ENCODE measurements at places on chromosomes 6 and 20.

DNA sequence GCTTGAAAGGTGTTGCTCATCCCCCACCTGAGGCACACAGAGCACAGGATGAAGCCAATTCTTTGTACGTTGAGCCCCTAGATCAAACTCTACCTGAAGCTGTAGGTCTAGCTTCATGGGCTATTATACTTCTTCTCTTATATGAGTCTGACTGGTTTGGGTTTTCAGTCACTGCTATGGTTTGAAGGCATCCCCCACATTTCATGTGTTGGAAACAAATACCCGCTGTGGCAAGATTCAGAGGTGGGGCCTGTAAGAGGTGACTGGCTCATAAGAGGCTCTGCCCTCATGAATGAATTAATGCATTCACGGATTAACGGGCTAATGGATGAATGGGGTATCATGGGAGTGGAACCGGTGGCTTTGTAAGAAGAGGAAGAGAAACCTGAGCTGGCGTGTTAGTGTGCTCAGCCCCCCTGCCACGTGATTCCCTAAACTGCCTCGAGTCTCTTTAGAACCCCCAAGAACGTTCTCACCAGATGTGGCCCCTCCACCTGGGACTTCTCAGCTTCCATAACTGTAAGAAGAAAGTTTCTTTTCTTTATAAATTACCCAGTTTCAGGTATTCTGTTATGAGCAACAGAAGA lies 39.2 kb downstream of the PREX1 start:
- H3K4me3 ChIP-seq, result peak overlapping the region; percentile 25
- DNase-seq, result no peak
- H3K4me1 ChIP-seq, result peaks cover 72% of the 10 kb centered on the region
- no peak overlapping the region for H3K27ac ChIP-seq

- no peaks in the 10 kb centered on the region for H3K36me3 ChIP-seq
- peak overlapping the region; percentile 55 for H3K27ac ChIP-seq
- no peak for DNase-seq
- no peaks in the 10 kb centered on the region for H3K27me3 ChIP-seq
- no peaks in the 10 kb centered on the region for H3K4me1 ChIP-seq
Observed at GRCh38 chr20:22502731-22503191, 81.6 kb downstream of the FOXA2 start.

DNA sequence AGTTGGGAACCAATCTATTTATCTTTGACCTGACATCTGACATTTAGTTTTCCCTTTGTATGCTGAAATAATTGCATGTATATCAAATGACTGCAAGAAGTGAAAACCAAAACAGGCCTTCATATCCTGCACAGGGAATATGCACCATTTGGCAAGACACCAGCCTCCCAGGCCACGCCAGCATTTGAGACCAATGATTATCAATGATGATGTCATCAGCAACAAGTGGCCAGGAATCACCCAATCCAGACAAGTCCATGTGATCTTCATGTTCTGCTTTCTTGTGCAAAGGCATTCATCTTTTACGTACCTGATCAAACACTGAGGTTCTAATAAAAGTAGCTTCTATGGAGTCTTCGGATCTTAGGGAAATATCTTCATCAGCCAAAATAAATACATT lies 107.4 kb upstream of the TENT5A start:
- DNase-seq, result no peak
- H3K27me3 ChIP-seq, result no peaks in the 10 kb centered on the region
- H3K4me3 ChIP-seq, result no peak overlapping the region
- no peaks in the 10 kb centered on the region for H3K4me1 ChIP-seq
- no peak overlapping the region for H3K27ac ChIP-seq
- H3K36me3 ChIP-seq, result no peaks in the 10 kb centered on the region

DNA sequence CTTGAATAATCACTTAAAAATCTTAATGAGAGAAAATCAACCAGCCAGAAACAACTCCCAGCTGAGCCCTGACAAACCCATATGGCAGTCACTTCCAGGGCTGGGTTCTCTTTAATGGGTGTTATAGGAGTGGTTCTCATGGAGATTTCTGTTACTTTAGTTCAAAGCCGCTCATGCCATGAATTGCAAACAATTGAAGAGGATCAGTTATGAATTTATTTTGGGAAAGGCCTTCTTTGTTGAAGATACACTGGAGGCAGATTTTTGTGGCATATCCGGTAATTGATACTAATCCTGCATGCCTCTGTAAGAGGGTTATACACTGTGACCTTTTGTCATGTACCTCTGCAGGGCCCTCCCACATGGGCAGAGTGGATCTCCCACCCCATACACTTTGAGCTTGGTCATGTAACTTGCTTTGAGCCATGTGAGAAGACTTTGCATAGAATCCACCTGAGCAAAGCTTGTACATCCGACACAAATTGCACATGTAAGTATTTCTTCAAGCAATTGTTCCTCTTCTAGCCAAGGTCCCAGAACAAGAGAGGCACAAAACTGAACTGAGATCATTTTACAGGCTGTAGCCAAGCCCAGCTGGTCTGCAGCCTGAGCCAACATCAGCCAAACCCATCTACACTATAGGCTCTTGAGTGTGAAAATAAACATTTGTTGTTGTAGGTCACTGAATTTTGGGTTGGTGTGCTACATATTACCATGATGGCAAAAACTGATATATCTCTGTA lies 492.3 kb downstream of the PREX1 start:
- H3K27ac ChIP-seq, result no peak overlapping the region
- no peaks in the 10 kb centered on the region for H3K36me3 ChIP-seq
- no peaks in the 10 kb centered on the region for H3K4me1 ChIP-seq
- DNase-seq, result no peak
- H3K4me3 ChIP-seq, result no peak overlapping the region

GRCh38 chr6:158009114-158009891 lies 27.6 kb downstream of the SYNJ2 start:
- peak overlapping the region; percentile 55 for H3K4me3 ChIP-seq
- H3K27me3 ChIP-seq, result no peaks in the 10 kb centered on the region
- peaks cover 46% of the 10 kb centered on the region for H3K4me1 ChIP-seq
- no peaks in the 10 kb centered on the region for H3K36me3 ChIP-seq
- no peak for DNase-seq
- H3K27ac ChIP-seq, result no peak overlapping the region

- DNase-seq, result no peak
- no peak overlapping the region for H3K27ac ChIP-seq
- peaks cover 10% of the 10 kb centered on the region for H3K36me3 ChIP-seq
Observed at GRCh38 chr6:24517659-24518543, 23.1 kb downstream of the ALDH5A1 start.

DNA sequence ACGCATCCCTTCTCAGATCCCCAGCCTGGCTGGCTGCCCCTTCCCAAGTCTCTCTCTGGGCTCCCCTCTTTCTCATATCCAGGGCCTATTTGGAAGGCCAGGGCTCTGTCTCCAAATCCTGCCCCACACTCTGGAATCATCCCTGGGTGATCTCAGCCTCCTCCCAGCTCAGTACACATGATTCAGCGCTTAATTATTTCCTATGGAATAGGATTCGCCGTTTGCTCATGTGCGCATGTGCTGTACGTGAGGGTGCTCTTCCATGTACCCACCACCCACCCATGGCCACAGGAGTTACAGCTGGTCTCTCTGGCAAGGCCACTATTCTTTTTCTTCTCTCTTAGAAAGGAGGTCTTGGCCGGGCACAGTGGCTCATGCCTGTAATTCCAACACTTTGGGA lies 81.7 kb upstream of the FOXP4 start:
- H3K36me3 ChIP-seq, result no peaks in the 10 kb centered on the region
- H3K27me3 ChIP-seq, result peaks cover 75% of the 10 kb centered on the region
- DNase-seq, result no peak
- no peak overlapping the region for H3K27ac ChIP-seq
- H3K4me3 ChIP-seq, result no peak overlapping the region

DNA sequence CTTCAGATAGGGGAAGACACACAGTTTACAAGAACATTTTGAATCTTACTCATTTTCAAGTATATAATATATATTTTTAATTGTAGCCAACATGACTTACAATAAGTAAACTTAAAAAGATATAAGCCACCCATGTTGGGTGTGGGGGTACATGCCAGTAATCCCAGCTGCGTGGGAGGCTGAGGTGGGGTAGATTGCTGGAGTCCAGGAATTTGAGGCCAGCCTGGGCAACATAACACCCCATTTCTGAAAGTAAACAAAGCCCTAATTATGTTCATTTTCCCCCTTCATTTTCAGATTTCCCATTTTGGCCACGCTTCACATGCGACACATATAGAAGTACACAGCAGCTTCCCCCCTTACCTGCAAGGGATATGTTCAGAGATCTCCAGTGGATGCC lies 30.5 kb downstream of the SERPINB6 start:
- peaks cover 14% of the 10 kb centered on the region for H3K36me3 ChIP-seq
- H3K4me3 ChIP-seq, result peak overlapping the region; percentile 81
- H3K4me1 ChIP-seq, result peaks cover 54% of the 10 kb centered on the region
- H3K27me3 ChIP-seq, result no peaks in the 10 kb centered on the region
- H3K27ac ChIP-seq, result peak overlapping the region; percentile 91
- DNase-seq, result no peak

- H3K4me1 ChIP-seq, result no peaks in the 10 kb centered on the region
- H3K4me3 ChIP-seq, result no peak overlapping the region
- no peak for DNase-seq
Observed at GRCh38 chr6:134340179-134340975, 22.5 kb upstream of the SGK1 start.

- H3K4me1 ChIP-seq, result no peaks in the 10 kb centered on the region
- no peak overlapping the region for H3K4me3 ChIP-seq
- no peaks in the 10 kb centered on the region for H3K27me3 ChIP-seq
- no peaks in the 10 kb centered on the region for H3K36me3 ChIP-seq
- H3K27ac ChIP-seq, result no peak overlapping the region
Observed at GRCh38 chr6:80234401-80234800, 127.9 kb downstream of the BCKDHB start.

GRCh38 chr20:2244993-2245392 lies 50.8 kb upstream of the TGM3 start:
- no peak overlapping the region for H3K27ac ChIP-seq
- no peaks in the 10 kb centered on the region for H3K36me3 ChIP-seq
- no peak for DNase-seq
- peaks cover 62% of the 10 kb centered on the region for H3K27me3 ChIP-seq

DNA sequence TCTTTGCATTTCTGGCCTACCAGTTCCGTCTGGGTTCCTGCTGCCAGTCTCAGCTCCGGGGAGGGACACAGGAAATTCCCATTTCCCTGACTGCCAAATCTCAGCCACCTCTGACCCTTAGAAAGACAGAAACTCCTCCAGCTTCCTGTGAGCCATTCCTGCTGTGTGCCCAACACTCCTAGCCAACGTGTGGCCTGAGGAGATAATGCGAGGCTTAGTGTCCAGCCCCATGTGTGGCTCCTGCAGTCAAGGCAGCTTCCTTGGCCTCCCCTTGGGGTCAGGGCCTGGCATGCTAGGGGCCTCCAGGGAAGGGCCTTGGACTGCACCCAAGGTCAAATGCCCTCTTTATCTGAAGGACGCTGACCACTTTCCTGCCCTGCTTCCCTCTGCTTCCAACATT lies 45.1 kb downstream of the MAFB start:
- peaks cover 28% of the 10 kb centered on the region for H3K27me3 ChIP-seq
- H3K36me3 ChIP-seq, result no peaks in the 10 kb centered on the region
- no peak overlapping the region for H3K27ac ChIP-seq
- H3K4me3 ChIP-seq, result no peak overlapping the region
